ENCODE measurements at places on chromosomes 4 and X.

DNA sequence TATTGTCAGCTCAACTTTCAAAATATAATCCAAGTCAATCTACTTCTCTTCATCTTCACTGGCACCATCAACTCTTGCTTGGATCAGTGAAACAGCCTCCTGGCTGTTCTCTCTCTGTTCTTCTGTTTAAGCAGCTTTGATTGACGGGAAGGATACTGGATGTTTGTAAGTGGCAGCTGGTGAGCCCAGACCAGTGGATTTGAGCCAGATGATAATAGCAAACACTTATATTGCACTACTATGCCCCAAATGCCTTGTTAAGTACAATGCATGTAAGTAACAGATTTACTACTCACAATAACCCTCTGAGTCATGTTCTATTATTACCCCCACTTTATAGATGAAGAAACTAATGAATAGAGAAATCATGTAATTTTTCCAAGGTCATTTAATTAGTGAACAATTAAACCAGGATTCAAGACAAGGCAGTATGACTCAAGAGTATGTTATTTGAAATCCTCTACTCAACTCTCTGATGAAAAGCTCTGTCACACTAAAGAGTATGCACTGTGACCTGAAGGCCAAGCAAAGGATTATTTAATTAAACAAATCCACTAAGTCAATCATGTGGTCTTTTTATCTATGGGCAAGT, 44.8 kb downstream of the SPANXN3 start:
- no peak for DNase-seq

DNA sequence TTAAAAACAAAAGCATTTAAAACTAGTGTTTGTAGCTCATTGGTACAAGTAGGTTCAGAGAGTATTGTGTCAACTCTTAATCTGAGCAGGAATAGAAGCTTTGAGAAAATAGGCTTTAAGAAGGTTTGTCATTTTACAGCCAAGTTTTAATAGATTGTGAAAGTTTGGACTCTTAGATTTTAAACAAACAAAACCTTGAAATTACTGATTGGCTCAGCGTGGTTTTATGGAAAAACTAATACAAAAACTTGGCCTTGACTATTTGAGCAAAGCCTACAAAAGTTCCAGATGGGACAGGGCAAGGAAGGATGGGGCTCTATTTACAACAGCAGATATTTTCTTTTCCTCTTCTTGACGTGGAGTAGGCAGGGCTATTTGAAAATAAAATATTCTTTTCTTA, 16.5 kb downstream of the ZFX start:
- no peak for DNase-seq

- no peak for DNase-seq
Measured at GRCh38 chrX:133610056-133610455, 194.8 kb upstream of the GPC4 start.

DNA sequence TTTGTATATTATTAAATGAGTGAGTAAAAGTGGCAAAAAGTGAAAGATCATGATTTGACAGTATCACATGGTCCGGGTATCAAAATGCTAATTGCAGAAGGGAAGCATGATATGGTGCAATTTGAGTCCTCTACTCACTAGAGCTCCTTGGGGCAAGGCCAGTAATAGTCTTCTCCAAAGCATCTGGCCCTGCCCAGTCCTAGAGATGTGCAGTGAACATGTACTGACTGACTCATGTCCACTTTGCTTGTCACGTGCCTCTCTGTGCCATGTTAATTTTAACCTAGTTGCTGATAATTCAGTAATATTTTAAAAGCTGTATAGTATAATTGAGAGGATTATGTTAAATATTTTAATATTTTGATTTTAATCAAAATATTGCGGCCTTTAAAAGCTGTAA, 54.6 kb upstream of the TENM3 start:
- peak; percentile 70 for DNase-seq

DNA sequence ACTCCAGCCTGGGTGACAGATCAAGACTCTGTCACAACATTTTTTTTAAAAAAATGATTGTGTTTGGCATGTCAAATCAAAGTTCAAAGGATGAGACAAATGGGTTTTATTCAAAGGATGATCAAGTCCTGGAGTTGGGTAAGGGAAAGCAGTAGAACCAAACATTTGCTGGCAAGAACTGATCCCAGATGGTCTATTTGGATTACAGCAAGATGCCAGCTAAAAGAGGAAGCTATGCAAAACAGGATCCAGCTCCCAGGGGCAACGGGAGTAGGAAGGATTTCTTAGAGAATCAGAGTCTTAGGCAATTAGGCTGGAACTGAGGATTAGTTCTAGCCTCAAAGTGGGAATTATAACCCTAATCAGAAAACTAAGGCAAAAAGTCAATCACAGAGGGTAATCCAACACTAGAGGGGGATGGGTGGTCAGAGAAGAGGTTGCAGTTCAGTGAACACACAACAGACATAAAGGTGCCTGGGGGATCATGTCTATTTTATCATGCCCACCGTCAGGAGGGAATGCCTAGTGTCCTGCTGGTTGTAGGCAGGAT, 133.0 kb upstream of the PLS3 start:
- DNase-seq, result no peak

GRCh38 chr4:134202166-134202956, 772 bp upstream of the PABPC4L start:
- DNase-seq, result peak; percentile 44

GRCh38 chrX:130118441-130119311, 8.4 kb upstream of the ELF4 start:
- peak; percentile 64 for DNase-seq

- no peak for DNase-seq
Measured at GRCh38 chr4:101806914-101807313, 16.4 kb downstream of the BANK1 start.

DNA sequence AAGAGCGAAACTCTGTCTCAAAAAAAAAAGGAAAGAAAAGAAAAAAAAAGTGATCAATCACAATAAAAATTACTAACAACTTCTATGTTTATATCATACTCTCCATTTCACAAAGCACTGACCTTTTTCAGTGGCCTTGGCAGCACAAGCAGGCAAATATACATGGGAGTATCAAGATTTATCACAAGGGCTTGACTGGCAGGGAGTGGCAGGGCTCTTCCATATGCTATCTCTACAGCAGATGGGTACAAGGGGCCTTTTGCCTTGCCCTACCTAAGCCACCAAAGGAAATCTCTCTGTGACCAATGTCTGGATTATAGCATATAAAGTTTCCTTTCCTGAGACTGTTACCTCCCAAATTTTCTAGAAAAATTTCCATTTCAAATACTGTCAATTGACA, 24.4 kb downstream of the TSPAN5 start:
- DNase-seq, result no peak

DNA sequence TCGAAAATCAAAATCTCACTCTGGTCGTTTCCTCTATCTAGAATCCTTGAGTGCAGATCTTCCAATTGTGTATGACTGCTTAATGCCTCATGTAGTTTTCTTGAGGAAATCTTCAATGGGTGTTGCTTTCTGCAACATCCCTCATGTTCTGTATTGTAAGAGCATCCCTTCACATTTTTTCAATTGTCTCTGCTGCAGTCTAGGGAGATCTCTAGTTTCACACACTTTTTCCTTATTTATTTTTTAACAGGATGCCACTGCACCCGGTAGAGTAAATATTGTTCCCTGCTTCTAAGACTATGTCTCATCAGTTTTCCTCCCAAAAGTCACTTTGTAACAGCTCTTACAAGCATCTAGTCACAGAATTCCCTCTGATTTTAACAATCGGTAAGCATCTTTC, 50.3 kb downstream of the UGT2B4 start:
- DNase-seq, result no peak

- no peak for DNase-seq
Measured at GRCh38 chrX:479273-479981, 92.7 kb upstream of the PPP2R3B start.

DNA sequence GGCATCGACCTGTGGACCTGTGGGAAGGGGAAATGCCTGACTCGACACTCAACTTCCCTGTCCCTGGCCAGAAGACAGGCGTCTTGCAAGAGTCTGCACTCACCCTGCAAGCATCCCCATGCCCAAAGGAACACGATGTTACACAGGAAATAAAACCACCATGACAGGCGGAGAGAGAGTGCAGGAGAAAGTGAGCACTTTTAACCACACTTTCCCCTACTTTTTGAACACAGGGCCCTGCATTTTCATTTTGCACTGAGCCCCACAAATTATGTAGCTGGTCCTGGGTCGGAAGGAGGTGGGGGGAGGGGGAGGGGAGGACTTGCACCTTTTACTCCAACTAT, 13.8 kb upstream of the MAN2B2 start:
- DNase-seq, result peak; percentile 14

- no peak for DNase-seq
Measured at GRCh38 chr4:153728660-153729059, 31.2 kb downstream of the RNF175 start.

GRCh38 chrX:126701380-126701779, 118.1 kb upstream of the PRR32 start:
- DNase-seq, result no peak

DNA sequence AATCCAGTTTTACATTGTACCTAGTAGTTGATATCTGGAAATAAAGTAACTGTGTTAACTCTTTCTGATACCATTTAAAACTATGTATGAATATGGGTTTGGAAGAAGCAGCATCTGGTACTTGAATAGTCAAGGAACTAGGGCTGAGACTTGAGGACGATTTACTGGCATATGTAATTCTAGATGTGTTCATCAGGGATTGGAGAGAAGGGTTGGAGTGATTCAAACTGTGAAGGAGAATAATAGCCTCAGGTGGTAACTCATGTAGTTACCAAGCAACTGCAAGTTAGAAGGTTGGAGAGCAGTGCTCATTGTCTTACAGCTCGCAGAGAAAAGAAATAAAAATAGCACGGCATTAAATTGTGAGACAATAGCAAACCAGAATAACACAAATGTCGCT, 29.5 kb upstream of the TXLNG start:
- DNase-seq, result no peak

- no peak for DNase-seq
Measured at GRCh38 chr4:165360041-165360695, 18.6 kb upstream of the CPE start.

DNA sequence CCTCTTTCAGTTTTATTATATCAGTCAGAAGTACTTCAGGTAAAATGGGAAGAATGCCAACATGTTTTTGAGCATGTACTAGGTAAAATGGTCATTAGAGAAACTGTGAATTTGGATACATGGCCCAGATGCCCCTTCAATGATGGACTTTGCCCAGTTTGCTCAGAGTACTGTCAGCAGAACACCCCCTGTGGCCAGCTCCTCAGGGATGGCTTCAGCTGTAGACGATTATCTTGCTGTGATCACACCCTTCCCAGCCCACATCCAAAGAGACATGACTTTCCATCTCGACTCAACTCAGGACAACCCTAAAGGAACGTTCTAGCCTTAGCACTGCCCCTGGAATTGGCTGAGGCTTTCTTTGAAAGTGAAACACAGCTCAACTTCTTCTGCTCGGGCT, 439.1 kb downstream of the PACRGL start:
- DNase-seq, result no peak

DNA sequence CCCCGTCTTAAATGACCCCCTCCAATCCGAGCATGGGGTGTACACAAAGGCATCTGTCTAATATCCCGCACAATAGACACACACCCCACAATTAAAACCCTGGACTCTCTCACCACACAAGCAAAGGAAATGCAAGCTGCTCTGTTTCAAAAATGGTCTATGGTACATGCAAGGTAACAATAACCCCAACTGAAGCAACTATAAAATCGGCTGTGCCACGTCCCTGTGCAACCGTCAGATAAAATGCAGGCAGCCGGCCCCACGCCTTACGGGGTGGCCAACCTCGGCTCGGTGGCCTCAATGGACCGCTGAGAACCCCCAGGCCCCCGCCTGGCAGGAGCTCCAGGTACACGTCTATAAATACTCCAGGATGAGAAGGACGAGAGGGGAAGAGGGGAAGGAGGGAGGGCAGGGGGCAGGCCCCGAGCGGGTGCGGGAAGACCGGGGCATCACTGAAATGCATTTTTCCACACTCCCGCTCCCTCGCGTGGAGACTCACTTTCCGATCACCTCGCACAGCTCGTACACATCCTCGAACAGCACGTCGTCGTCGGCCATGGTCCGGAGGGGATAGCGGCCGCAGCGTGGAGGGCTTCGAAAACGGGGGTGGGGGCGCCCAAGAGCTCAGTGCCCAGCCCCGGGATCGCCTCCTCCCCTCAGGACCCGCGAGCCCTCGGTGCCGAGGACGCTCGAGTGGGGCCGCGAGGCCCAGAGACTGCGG, 763 bp downstream of the CASK start:
- DNase-seq, result peak; percentile 13

- DNase-seq, result no peak
Measured at GRCh38 chrX:2463973-2464676, 36.7 kb downstream of the DHRSX start.

DNA sequence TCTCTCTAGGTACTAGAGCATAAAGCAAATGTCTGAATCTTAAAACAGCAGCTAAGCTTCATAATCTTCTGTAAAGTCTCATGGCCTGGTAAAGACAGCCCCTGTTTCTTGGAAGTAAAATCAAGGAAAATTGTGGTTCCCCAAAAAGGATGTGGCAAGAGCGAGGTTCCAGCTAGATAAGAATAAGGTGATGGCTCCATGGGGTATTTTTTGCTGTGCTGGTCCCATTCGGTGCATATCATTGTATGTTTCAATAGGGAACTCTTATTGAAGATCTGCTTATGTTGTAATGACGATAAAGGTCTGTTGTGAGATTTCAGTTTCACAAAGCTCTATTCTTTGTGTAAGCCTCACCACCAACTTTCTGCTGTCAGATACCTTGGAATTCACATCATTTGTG, 316.9 kb upstream of the NOCT start:
- no peak for DNase-seq

GRCh38 chr4:156762851-156763250, 208.7 kb downstream of the PDGFC start:
- DNase-seq, result no peak

DNA sequence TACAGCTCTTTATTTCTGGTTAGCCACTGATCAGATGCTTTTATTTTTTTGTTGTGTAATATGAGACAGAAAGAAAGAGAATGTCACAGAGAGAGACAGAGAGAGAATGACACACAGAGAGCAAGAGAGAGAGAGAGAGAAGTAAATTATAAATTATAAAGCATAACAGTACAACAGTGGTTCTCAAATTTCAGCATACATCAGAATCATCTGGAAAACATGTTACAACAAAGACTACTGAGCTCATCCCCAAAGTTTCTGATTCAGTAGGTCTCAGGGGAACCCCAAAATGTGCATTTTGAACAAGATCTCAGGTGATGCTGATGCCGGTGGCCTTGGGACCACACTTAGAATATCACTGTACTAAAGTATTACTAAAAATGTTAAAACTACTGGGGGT, 245.8 kb upstream of the DIAPH2 start:
- no peak for DNase-seq

DNA sequence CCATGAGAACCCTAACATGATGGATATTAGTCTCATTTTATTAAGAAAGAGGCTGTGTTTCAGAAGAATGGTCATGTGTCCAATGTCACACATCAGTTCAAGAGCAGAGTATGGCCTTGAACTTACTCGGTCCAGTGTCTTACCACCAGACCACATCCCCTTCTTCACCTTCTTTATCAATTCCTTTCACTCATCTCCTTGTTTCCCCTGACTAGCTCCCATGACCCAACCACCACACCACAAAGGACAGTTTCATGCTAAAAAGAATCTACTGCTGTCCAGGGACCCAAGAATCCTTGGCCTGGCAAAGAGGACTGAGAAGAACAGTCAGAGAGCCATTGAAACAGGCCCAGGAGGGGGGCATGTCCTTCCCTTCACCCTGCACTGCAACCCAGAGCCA, 33.6 kb upstream of the MSN start:
- no peak for DNase-seq

- DNase-seq, result no peak
Measured at GRCh38 chrX:123873956-123874355, 14.1 kb downstream of the XIAP start.

GRCh38 chrX:113873056-113873455, 710.8 kb upstream of the HTR2C start:
- DNase-seq, result no peak

Data from EH (cell line).